ENCODE measurements at places on chromosomes 7 and 10.

GRCh38 chr10:19054289-19054835 lies 5.8 kb downstream of the MALRD1 start:
- DNase-seq: no peak
- no peak overlapping the region for H3K4me3 ChIP-seq
- H3K27ac ChIP-seq: no peak overlapping the region
- H3K27me3 ChIP-seq: no peaks in the 10 kb centered on the region
- H3K36me3 ChIP-seq: no peaks in the 10 kb centered on the region
- H3K4me1 ChIP-seq: no peaks in the 10 kb centered on the region

DNA sequence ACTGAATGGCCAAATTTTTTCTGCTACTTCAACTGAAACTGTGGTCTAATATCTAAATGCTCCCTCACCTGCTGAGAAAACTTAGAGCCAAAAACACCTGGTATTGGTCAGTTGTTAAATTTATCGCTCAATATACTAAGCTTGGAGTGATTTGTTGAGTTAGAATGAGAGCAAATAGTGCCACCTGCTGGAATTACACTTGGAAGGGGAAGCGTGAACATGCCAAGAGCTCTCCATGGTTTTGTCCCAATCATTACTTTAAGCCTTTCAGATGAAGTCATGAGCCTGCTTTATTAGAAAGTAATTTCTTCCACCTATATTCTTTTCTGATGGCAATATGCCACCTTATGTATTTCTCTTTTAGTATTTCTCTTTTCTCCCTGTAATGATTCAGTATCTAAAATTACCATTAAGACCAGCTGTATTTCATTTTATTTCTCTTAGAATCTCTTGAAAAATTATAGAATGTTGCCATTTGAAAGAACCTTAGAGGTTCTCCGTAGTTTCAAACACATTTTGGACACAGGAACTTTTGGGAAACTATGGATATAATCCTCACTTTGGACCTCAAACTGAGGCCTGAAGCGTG lies 447.8 kb upstream of the C7orf33 start:
- no peak for DNase-seq
- H3K4me3 ChIP-seq: no peak overlapping the region
- no peaks in the 10 kb centered on the region for H3K4me1 ChIP-seq
- H3K27me3 ChIP-seq: no peaks in the 10 kb centered on the region
- H3K36me3 ChIP-seq: no peaks in the 10 kb centered on the region

DNA sequence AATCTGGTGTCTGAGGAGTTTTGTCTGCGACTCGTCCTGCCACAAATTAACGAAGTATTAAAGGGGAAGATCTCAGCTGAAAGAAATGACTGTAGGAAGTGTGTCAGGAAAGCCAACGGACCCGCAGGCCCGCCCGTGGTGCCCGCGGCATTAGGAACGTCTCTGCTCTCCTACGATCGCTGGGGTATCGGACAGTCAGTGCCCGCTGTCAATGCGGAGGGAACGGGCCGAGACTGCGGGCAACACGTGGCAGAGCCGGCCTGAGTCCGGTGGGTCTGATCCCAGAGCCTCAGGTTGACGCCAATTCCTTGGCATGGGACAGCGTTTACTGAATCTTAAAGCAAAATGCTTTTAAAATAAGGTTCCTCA lies 128.7 kb downstream of the KBTBD2 start:
- no peak overlapping the region for H3K27ac ChIP-seq
- no peak for DNase-seq
- peak overlapping the region; percentile 80 for H3K4me3 ChIP-seq
- peaks cover 3% of the 10 kb centered on the region for H3K36me3 ChIP-seq

DNA sequence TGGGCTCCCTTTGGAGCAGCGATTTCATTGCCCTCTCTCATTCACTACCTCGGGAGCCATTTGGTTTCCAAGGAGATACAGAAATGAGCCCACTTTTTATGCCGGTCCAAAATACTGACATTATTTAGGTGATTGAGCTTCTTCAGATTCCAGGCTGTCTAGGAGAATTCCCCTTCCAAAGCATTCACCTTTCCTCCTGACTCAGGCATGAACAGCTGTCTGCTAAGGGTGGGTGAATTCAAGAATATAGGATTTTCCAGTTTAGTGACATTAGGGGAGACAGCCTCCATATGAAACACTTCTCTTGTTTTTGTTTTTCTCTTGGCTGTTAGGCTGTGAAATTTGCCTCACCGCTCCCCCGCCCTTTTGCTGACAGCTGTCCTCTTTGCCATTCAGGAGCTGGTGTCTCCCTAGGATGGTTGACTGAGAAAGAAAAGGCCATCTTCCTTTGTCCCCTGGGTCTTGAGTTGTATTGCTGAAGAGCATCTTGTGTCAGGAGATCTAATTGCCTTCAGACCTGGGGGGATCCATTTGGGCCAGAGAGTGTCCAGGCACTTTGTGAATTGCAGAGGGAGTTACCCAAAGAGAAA lies 56.7 kb downstream of the LRRC4 start:
- H3K27me3 ChIP-seq: no peaks in the 10 kb centered on the region
- H3K36me3 ChIP-seq: peaks cover 59% of the 10 kb centered on the region
- H3K4me1 ChIP-seq: peaks cover 7% of the 10 kb centered on the region
- DNase-seq: no peak
- no peak overlapping the region for H3K27ac ChIP-seq

DNA sequence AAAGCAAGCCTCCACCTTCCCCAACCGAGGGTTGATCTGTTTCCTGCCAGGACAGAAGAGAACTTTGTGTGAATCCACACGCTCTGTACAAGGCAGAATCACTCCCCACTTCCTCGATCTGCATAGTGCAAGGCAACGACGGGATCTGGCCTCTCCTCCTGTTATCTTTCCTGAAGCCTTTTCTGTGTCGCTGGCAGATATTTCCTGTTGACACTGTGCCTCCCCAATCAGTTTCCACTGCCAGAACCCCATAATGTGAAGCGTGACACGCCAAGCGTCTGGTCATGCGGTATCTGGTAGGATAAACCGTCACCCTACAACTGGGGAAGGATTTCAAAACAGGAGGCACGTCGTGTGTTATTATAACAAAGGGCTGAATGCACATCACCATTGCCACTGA lies 57.2 kb downstream of the FAM171A1 start:
- H3K4me3 ChIP-seq: no peak overlapping the region
- peaks cover 8% of the 10 kb centered on the region for H3K27me3 ChIP-seq
- no peaks in the 10 kb centered on the region for H3K36me3 ChIP-seq
- no peak overlapping the region for H3K27ac ChIP-seq

GRCh38 chr10:89163265-89163995 lies 43.7 kb downstream of the CH25H start:
- peak overlapping the region; percentile 26 for H3K27ac ChIP-seq
- peaks cover 19% of the 10 kb centered on the region for H3K4me1 ChIP-seq
- peak overlapping the region; percentile 60 for H3K4me3 ChIP-seq
- peak; percentile 37 for DNase-seq
- no peaks in the 10 kb centered on the region for H3K36me3 ChIP-seq

- H3K27ac ChIP-seq: no peak overlapping the region
- peaks cover 2% of the 10 kb centered on the region for H3K4me1 ChIP-seq
- no peak overlapping the region for H3K4me3 ChIP-seq
- H3K27me3 ChIP-seq: peaks cover under 1% of the 10 kb centered on the region
- DNase-seq: no peak
These were observed 42.6 kb downstream of the FAM20C start for GRCh38 chr7:234708-235553.

- peaks cover 12% of the 10 kb centered on the region for H3K4me1 ChIP-seq
- DNase-seq: no peak
- no peaks in the 10 kb centered on the region for H3K27me3 ChIP-seq
- H3K36me3 ChIP-seq: no peaks in the 10 kb centered on the region
- H3K27ac ChIP-seq: no peak overlapping the region
These were observed 169.5 kb downstream of the PLXDC2 start for GRCh38 chr10:19985745-19986144.

- no peak overlapping the region for H3K27ac ChIP-seq
- no peaks in the 10 kb centered on the region for H3K4me1 ChIP-seq
- H3K36me3 ChIP-seq: no peaks in the 10 kb centered on the region
- peaks cover 4% of the 10 kb centered on the region for H3K27me3 ChIP-seq
These were observed 305.3 kb upstream of the MKI67 start for GRCh38 chr10:128431506-128431905.

DNA sequence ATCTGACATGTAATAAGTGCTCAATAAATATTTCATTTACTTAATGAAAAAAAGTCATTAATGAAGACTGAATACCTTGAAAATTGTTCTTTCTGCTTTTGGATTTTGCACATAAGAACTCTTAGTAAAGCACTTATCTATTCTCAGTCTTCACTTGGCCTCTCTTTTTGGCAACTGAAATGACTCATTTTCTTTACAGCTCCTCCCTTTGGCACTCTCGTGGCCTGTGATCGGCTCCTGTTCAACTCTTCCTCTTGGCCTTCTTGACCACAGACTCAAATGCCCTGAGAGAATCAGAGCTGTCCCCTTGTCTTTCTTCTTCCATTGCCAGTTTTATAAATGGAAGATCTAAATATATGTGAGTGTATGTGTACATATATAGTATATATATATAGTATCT lies 54.2 kb downstream of the FOXP2 start:
- no peaks in the 10 kb centered on the region for H3K36me3 ChIP-seq
- H3K4me3 ChIP-seq: no peak overlapping the region
- DNase-seq: no peak
- H3K27ac ChIP-seq: no peak overlapping the region

GRCh38 chr7:7570584-7570983 lies 3.9 kb downstream of the MIOS start:
- peaks cover 26% of the 10 kb centered on the region for H3K4me1 ChIP-seq
- H3K4me3 ChIP-seq: no peak overlapping the region
- DNase-seq: no peak
- no peaks in the 10 kb centered on the region for H3K27me3 ChIP-seq

DNA sequence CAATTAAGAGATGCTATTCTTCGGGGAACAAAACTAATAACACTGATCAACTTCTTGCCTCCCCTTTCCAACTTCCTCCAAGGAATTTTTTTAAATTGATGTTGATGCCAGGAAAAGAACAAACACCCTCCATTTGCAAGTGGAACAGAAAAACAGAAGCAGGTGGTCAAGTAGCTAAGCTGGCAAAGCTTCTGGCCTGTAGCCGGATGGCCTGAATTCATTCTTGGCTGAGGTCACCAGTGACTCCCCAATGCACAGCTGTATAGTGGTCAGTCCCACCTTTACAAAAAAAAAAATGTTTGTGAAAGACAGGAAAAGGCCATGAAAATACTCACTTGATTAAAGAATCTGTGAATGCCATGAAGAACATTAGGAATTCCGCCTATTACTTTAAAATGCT lies 39.1 kb downstream of the DOCK4 start:
- H3K27me3 ChIP-seq: peaks cover 5% of the 10 kb centered on the region
- H3K27ac ChIP-seq: no peak overlapping the region
- H3K4me3 ChIP-seq: no peak overlapping the region
- H3K4me1 ChIP-seq: no peaks in the 10 kb centered on the region

GRCh38 chr10:109103278-109103677 lies 820.0 kb downstream of the XPNPEP1 start:
- H3K36me3 ChIP-seq: no peaks in the 10 kb centered on the region
- no peak overlapping the region for H3K4me3 ChIP-seq
- no peak for DNase-seq
- no peak overlapping the region for H3K27ac ChIP-seq
- no peaks in the 10 kb centered on the region for H3K4me1 ChIP-seq

- no peak overlapping the region for H3K4me3 ChIP-seq
- H3K27me3 ChIP-seq: no peaks in the 10 kb centered on the region
- H3K4me1 ChIP-seq: no peaks in the 10 kb centered on the region
- DNase-seq: no peak
- no peak overlapping the region for H3K27ac ChIP-seq
- H3K36me3 ChIP-seq: no peaks in the 10 kb centered on the region
These were observed 377.9 kb downstream of the DNAJB9 start for GRCh38 chr7:108947526-108947925.

DNA sequence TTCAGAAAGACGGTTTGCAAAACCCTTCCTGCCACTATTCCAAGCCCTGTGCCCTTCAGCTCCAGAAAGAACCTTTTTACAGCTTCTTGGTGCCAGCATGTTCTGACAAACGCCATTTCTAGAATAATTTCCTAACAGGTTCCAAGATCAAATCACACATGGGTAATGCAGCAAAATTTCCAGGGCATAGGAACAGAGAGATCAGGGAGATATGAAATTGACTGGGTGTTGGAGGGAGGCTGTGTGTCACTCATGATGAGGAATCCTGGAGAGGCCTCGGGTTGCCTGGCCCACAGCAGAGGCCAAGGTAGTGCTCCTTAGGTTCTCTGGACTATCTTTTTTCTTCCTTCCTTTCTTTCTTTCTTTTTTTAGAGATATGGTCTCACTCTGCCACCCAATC lies 29.5 kb downstream of the RAB19 start:
- peaks cover 2% of the 10 kb centered on the region for H3K36me3 ChIP-seq
- DNase-seq: no peak
- no peaks in the 10 kb centered on the region for H3K27me3 ChIP-seq
- no peak overlapping the region for H3K27ac ChIP-seq
- H3K4me1 ChIP-seq: peaks cover 2% of the 10 kb centered on the region

DNA sequence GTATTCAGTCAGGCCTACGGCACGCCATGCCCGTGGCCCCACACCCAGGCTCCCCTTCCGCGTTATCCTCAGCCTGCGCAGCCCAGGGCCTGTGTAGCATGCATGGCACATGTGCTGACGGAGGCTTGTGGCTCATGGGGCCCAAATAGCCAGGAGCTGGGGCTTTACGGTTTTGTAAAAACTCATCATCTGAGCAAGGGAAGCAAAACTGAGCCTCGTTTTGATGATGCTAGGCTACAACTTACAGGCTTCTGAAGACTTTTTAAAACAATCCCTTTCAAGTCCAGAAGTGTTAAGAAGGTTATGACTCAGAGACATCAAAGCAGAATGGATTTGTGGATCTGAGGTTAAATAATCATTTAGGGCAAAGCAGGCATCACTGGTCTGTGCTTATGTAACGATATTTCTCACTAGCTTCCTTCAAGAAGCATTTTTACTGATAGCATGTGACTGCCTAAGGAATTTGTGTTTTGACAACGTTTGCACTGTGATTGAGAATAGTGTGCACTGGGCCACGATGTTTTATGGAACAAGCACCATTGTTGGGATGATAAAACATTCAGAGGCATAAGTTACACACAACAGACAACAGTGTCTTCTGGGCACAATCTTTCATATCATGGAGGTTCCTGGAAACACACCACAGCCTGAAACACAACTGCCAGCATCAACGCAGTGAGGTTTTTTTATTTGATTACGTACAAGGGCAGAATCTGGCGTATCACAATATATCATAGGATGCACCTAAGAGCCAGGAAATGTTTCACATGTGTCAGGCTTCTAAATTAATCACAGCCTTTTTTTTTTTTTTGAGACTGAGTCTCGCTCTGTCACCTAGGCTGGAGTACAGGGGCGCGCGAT lies 274.3 kb downstream of the CCDC3 start:
- no peak overlapping the region for H3K27ac ChIP-seq
- H3K36me3 ChIP-seq: peaks cover 2% of the 10 kb centered on the region
- DNase-seq: no peak
- no peaks in the 10 kb centered on the region for H3K27me3 ChIP-seq

Data from stimulated activated naive B cell treated with anti-CD40 and anti-IgM and Interleukin-4, amounts not matched to agents 10 μg/mL and 1 μg/mL and 100 μg/mL, for 72 hours (primary cell).